SK-N-DZ (cell line): ENCODE measurements at places on chromosomes 7 and 10.

DNA sequence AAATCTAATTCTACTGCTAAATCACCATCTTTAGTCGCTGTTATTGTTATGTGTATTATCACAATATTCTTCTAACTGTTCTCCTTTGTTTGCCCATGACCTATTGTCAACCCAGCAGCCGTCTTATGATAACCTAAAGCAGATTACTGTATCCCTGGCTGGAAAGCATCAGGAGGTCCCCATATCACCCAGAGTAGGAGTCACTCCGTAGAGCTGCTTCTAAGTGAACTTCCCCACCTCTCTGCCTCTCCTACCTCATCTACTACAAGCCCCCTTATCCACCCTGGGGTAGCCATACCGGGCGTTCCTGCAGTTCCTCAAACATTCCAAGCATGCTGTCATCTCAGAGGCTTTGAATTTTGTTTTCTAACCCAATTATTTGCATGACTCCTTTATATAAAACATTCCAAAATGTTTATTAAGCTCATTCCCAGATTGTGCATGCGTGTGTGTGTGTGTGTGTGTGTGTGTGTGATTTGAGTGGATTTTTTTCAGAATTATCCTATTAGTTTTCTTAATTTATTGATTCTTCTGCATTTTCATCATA, 39.7 kb downstream of the POU6F2 start:
- DNase-seq = no peak

DNA sequence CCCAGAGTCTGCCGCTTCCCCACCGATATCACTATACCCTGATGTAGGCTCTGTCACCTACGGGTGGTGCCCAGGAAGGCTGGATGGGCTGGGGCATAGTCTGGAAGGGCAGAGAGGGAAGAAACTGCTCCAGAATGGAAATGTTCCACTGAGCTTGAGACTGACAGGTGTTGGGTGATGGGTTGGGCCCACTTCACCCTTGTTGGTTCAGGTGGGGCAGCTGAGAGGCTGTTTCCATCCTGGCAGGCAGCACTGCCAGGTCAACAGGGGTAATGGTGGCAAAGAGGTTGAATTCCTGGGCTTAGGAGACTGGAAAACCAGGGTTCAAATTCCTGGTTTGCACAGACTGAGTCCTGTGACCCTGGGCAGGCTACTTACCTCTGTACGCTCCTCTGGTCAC, 28.5 kb upstream of the FRAT2 start:
- DNase-seq = no peak

- no peak for DNase-seq
Measured at GRCh38 chr10:16521311-16522016, at the start of gene C1QL3. Gene C1QL3 (minus strand): TSS chr10:16521879. CDS start chr10:16521065, 814 bp downstream.

GRCh38 chr10:33196710-33197491, 137.6 kb downstream of the NRP1 start:
- no peak for DNase-seq

- no peak for DNase-seq
Measured at GRCh38 chr7:141944811-141945210, 2.0 kb downstream of the CLEC5A start.

DNA sequence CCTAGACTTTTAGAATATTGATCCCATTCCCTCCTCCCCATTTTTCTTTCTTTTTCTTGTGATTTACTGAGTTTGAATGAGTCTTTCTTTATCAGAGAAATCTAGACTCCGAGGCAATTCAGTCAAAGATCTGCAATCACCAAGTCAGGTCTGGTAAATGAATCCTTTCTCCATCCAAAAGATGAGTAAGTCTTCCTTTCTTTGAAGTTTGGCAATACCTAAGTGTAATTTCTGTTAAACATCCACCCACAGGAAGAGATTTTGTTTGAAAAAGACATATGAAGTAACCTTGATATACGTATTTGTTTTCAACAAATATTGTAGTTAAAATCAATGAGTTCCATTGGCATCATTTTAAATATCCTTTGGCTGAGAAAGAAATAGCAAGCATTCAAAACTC, 58.3 kb downstream of the SLC39A12 start:
- no peak for DNase-seq

DNA sequence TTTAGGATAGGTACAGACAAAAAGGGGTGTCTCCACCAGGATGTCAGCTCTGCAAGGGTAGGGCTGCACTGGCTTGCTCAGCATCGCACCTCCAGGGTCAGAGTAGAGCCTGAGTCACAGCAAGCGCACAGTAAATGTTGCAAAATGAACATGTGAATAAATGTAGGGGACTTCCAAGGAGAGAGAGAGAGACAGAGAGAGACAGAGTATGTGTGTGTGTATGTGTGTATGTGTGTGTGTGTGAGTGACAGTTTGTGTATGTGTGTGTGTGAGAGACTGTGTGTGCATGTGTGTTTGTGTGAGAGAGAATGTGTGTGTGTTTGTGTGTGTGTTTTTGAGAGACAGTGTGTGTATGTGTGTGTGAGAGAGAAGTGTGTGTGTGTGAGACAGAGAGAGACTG, 163.3 kb downstream of the RPS24 start:
- DNase-seq = no peak

- DNase-seq = no peak
Measured at GRCh38 chr7:37977243-37977642, 56.8 kb downstream of the EPDR1 start.

DNA sequence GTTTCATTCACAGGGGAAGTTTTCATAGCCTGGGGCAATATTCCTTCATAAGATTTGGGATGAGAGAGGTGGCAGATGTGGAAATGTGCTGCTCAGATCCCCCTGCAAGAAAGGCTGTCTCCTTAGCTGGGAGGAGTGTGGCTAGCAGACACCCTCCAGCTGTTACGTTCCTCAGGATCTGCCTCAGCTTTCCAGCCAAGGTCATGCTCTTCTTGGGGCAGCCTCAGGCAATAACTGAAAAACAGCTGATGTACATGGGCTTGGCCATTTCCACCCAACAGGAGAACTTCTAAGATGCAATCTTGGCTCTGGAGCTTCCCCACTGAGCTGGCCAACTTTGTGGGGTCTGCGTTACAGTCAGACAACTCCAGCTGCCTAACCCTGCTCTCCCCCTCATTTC, 51.3 kb upstream of the SEPTIN7 start:
- DNase-seq = no peak

- no peak for DNase-seq
Measured at GRCh38 chr10:97049670-97050069, 136.1 kb downstream of the SLIT1 start.

DNA sequence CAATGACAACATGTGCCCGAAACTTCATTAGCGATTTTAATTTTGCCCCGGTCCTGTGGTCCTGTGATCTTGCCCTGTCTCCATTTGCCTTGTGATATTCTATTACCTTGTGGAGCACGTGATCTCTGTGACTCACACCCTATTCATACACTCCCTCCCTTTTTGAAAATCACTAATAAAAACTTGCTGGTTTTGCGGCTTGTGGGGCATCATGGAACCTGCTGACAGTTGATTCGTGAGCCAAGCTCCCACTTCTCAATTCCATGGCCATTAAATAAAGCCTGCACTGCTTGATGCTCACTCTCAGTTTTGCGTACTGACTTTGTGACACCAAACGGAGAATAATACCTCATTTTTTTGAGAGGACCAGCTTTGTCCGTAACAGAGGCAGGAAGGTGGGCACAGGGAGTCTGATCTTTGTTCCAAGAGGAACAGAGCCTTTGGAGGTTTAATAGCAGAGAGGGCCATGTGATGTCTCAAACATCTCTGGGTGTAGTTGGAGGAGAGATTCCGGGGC, 3.8 kb upstream of the ADAMTS14 start:
- DNase-seq = no peak

- DNase-seq = no peak
Measured at GRCh38 chr10:4719036-4719435, 107.0 kb upstream of the AKR1E2 start.

- DNase-seq = no peak
Measured at GRCh38 chr10:62305813-62306212, 37.2 kb upstream of the RTKN2 start.

GRCh38 chr10:91616137-91616536, 16.7 kb downstream of the PPP1R3C start:
- DNase-seq = no peak

DNA sequence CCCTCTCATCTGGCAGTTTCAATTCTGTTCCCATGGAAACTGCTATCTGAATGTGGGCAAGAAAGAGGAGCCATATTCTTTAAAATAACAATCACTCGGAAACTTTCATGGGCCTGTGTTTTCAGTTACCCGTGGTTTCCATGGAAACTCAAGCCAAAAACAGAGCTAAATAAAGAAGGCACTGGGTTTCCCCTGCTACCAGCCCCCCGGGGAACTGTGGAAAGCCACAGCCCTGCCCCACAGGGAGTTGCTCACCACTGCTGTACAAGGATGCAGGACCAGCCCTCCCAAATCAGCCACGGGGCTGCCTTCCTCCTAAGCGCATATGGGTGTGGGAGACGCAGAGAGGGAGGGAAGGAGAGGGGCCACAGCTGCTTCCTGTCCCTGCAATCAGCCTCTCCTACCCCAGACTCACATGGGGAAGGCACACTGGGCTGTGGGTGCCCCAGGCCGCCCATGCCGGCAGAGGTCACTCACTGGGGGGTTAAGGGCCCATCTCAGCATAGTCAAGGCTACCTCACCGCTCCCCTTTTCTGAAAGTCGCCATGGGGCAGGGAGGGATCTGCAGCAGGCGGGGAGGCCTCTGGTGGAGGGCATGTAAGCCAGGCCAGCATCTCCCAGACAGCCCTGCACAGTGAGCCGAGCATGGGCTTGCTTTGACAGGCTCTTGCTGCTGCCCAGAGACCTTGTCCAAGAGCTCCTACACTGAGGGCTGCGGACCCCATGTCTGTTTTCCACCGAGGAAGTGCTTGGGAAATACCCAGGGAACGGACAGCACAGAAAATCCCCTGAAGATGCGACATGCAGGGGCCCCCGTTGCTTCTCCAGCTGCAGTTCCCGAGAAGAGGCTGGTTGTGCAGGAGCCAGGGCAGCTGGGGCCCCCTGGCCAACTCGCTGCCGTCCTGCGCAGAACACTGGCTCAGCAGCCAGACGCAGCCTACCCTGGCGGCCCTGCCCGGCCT, 157.3 kb upstream of the PPP2R2D start:
- DNase-seq = no peak

GRCh38 chr10:335151-335800, 200.0 kb downstream of the ZMYND11 start:
- DNase-seq = no peak

- DNase-seq = peak; percentile 56
Measured at GRCh38 chr7:71733107-71733870, 601.3 kb downstream of the GALNT17 start.

GRCh38 chr10:123381224-123381623, 227.0 kb downstream of the BUB3 start:
- DNase-seq = no peak

GRCh38 chr10:31584098-31584631, 265.1 kb downstream of the ZEB1 start:
- peak; percentile 38 for DNase-seq

DNA sequence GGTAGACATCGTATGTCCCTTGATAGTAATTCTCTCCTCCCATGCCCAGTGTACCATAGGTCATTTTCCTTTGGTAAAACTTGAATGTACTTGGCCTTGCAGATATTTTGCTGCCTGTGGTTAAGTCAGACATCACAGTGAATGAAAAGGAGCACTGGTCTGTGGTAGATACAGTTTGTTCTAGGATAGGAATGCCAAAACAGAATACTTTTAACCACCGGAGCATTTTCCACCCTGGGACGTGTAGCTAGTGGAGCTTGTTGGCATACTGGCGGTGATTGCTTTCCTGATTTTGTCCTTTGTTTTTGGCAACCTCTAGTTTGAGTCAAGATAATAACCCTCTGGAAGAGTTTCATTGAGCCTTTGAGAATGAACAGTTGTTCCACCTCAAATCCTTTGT, 92.0 kb upstream of the BMPER start:
- no peak for DNase-seq

DNA sequence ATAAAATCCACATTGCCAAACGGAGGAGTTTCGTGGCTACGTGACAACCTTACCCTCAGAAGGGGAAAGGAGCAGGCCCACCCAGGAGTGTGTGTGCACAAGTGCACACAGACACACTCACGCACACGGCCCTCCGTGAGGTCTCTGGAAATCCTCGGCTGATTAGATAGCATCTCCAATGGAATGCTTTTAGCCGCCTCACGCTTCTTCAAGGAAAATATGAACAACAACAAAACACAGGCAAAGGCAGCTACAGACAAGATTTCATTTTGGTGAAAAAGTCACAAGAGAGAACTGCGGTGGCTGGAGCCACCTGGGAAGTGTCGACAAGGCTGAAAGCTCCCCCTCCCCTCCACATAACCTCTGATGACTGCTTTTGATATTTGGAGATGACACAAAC, 391.8 kb upstream of the MKI67 start:
- DNase-seq = no peak

- DNase-seq = no peak
Measured at GRCh38 chr7:129785685-129786514, 166.9 kb downstream of the UBE2H start.

GRCh38 chr10:112952282-112953173, 2.5 kb downstream of the TCF7L2 start:
- DNase-seq = peak; percentile 28

GRCh38 chr7:158378978-158379377, 208.6 kb downstream of the PTPRN2 start:
- no peak for DNase-seq

DNA sequence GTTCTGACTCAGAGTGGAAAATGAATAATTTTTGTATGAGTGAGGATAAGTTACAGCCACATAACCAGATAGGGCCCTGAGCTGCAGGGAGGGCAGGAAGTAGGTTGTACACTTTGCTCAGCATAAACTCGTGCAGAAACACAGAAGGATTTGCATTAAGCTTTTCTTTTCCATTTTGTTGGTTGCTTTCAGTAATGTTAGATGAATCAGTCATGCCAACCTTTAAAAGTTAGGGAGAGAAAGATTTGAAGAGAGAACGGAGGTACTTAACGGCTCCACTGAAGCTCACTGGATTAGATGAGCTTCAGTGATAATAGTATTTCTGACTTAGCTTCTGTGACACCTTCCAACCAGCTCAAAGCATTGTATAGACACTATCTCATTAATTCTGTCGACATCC, 348.1 kb downstream of the GATA3 start:
- DNase-seq = no peak

DNA sequence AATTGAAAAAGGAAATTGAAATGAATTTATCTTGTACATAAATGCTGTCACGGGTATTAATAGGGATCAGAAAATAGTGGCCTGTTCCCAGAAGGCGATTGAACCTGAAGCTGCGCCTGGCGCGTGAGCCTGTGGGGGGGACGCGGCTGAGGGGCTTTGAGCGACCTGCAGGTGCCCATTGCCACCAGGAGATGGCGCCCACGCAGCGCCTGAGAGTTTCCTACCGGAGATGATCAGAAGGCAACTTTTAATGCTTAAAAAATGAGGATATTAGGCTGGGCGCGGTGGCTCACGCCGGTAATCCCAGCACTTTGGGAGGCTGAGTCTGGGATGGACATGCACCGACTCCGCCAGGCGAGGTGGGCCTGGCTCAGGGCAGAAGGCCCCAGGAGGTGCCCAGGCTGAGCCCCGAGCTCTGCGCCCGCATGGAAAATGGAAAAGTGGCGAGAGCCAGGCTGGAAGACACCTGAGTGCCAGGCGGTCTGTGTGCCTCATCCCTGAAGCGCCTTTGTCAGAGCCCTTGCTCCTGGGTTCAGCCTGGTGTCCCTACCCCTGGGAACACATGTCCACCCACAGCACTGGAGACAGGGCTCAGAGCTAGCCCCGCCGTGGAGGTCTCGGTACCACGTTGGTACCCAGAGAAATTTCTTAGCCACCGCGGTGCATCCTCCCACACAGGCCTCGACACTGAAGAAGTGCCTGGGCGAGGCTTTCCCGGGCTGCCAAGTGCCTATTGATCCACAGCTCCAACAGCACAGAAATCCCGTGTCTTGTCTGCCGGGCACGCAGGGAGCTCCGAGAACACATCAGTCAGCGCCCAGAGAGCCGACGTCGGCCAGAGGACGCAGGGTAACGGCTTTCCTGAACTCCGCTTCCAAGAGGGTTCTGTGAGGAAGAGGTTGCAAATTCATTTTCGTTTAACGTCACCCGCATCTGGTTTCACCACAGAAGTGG, 117.4 kb downstream of the INPP5A start:
- DNase-seq = peak; percentile 72
